NCI-H524 (cell line): ENCODE measurements at places on chromosomes 1 and 21.

DNA sequence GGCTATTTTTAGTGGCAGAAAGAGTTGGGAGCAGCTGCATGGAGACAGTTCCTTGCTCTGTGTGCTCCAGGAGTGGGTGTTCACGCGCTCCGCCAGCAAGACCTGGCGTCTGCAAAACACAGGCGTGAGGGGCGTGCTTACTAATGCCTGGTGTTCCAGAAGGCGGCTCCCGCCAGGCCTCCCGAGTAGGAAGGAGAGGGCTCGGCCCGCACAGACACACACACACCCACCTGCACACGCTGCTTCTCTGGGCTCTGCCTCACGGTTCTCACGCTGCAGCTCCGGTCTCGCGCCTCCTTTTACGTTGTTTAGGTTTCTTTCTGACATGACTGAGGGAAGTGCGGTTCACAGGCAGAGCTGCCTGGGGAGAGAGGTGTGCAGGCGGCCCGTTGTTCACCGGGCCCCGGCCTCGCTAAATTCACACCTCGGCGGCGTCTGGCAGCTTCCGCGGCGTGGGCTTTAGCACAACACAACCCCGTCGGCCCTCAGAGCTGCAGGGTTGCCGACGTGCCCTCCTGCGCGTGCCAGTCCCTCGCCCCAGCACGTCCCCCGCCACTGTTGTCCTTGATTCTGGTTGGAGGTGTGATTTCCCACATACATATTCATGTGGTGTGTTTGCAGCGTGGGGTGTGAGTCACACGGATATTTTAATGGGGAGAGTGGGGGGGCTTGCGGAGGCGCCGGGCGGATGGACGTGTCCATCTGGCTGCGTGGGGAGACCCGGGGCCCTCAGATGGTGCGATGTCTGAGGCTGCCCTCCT, 77.0 kb downstream of the SKI start:
- DNase-seq: no peak

- DNase-seq: no peak
Measured at GRCh38 chr1:25820247-25821111, 725 bp downstream of the MTFR1L start.

- peak; percentile 73 for DNase-seq
Measured at GRCh38 chr1:107142140-107142542, 1.3 kb downstream of the NTNG1 start.

DNA sequence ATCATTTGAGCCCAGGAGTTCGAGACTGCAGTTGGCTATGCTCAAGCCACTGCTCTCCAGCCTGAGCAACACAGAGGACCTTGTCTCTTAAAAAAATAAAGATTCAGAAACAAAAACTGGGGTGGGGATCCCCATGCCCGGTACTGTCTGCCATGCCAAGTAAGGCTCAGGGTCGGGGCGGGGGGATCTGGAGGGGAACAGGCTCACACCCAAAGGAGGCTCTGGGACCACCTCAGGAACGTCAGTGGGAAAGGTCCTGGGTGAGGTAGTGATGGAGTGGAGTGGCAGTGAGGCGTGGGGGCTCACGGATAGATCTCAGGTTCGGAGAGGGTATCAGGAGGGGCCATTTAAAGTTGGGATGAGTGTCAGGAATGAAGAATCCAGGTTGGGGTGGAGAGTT, 765 bp upstream of the S100A4 start:
- DNase-seq: no peak

GRCh38 chr1:150972417-150972940, 2.2 kb downstream of the CERS2 start:
- peak; percentile 27 for DNase-seq

- no peak for DNase-seq
Measured at GRCh38 chr1:245987219-245987545, 519.9 kb downstream of the SMYD3 start.

- DNase-seq: no peak
Measured at GRCh38 chr21:16070207-16070651, 340.4 kb downstream of the USP25 start.

DNA sequence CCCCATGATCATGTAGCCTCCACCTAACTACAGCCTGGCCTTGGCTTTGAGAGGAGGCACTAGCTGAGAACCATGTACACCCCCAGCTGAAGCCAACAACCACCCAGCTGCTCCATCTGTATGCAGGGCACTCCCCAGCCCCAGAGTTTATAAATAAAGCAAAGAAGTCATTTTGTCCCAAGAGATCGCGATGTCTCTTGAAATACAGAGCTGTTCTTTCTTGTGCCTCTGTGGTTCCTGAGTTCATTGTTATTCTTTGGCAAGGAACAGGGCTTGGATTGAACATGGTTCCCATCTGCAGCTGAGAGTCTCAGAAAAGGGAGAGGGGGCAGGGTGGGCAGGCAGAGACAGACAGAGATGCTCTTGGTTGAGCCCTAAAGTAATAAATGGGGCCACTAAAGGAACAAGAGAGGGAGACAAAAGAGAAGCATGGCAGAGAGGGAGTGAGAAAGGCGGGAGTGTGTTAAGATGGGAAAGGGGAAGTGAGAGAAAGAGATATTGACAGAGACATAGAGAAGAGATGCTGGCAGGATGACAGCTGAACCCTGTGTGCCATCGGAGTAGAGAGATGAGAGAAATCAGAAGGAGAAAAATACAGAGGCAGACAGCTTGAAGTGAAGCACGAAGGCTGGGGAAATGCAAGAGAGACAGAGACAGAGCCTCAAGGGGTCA, 63.3 kb downstream of the TNR start:
- no peak for DNase-seq

DNA sequence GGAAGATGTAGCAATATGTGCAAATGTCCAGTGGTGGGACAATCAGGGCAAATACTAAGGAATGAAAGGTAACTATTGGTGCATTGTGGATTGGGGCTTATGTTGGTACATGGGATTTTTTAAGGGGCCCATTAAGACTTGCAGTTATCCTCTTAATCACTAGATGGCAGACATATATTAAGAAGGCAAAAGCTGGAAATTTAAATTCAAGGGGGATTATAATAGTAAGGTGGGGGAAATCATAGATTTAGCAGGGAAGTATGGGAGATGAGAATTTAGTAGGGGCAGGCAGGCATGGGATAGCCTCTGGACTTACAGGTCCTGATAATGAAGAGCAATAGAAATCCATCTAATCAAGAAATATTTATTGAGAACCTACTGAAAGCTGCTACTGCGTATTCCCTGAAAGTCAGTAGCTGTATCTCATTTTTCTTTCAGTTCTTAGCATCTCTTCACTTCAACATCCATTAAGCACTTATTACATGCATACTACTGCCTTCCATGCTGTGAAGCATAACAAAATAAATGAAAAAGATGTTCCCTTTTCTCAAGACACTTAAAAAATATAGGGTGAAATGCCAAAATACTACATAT, 251.8 kb downstream of the CRB1 start:
- no peak for DNase-seq

DNA sequence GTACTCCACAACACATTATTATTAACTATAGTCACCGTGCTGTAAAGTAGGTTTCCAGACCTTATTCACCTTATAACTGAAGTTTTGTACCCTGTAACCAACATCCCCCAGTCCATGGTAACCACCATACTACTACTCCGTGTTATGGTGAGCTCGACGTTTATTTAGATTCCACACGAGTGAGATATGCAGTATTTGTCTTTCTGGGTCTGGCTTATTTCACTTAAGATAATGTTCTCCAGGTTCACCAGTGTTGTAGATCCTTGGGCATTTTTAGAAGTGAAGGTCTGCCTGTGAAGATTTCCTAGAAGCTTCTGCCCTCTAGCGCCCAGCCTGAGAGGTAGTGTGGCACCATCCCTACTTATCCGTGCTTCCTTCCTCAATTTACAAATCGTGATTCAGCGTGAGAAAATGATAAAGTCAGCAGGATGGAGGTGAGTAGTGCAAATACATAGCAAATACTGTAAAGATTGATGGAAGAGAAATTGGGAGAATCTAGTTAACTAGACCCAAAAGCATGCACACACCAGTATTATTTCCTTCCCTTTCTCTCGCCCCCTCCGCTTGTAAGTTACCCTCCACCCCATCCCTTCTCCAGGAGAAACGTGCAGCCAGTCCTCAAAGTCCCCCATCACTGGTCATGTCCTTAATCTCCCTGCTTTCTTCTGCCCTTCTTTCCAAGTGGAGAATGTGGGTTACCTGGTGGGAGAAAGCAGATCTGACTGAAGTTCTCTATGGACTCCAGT, 36.0 kb upstream of the DISC1 start:
- peak; percentile 22 for DNase-seq

DNA sequence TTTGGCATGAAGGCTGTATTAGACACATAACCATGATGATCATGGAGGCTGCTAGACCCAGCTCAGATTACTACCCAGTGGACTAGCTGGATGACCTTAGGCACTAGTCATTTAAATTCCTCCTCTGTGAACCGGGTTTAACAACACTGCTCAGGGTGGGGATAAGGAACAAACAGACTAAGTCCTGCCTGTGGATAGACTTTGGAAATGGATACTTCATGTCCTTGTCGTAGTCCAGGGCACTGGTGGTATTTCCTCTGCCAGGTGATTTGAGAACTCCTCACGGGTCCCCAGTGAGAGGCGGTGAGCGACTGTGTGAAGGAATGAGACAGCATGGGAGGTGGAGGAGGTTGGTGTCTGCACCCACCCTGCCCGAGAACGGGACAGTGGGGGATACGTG, 72.9 kb upstream of the SELENON start:
- no peak for DNase-seq

DNA sequence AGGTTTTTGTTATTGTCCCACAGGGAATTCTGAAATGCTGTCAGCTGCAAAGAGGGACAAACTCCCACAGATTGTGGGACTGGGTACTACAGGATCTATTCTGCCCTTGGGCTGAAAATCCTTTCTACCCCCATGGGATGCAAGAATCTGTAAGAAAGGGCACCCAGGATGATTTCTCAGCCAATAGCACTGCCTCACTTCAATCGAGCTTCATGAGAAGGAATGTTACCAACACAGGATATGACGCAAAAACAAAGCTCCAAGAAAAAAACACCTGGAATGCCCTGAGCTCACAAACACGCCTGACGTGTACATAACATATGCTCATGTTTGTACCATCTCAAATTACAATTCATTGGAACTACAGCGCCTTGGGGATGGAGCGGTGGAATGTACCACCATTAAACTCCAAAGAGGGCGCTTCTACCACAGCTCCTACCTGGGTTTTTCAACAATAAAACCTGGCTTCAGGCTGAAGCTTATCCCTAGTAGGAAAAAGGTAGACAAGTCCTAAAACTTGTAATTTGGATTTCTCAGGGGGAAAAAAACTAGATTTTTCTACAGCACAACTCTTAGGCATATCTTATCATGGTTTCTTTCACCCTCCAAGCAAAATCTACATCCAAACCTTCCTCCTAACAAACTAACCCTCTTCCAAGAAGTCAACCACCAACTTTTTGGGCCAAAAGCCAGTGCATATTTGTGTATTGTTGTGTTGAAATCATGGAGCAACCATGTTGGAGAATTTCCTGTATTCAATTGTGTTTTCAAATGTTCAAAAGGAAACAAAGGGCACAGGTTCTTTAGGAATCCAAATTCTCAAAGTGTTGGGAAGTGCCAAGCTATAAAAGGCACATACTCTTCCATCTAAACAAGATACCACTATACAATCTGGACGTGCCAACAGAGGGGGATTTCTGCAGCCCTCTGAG, 78.9 kb downstream of the TGFBR3 start:
- DNase-seq: peak; percentile 30

DNA sequence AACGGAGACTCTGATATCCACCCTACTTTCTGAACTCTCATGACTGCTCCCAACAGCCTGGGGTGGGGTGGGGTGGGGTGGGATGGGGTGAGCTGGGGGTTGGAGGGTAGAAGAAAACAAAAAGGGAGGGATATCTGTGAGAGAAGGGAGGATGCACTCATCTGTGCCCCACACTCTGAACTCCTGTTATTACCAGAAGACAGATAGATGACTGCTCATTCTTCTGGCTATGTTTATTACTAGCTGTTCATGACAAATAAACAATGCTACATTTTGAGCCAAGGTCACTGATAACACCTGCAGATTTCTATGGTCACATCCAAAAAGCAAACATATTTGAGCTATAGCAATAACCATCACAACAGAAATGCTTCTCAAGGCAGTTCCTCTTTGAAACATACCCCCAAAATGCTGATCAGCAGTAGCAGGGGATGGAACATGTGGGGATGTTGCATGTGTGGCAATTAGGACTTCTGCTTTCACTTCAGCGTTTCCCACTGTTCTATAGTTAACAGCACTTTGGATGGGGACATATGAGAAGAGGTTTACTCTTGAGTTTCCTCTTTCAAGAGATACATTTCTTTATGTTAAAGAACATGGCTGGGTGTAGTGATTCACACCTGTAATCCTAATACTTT, 43.3 kb downstream of the GPR3 start:
- DNase-seq: no peak
